ENCODE measurements at places on chromosomes 13 and 19.

GRCh38 chr13:71540098-71540497 is 326.9 kb downstream of the DACH1 start:
- DNase-seq: no peak

DNA sequence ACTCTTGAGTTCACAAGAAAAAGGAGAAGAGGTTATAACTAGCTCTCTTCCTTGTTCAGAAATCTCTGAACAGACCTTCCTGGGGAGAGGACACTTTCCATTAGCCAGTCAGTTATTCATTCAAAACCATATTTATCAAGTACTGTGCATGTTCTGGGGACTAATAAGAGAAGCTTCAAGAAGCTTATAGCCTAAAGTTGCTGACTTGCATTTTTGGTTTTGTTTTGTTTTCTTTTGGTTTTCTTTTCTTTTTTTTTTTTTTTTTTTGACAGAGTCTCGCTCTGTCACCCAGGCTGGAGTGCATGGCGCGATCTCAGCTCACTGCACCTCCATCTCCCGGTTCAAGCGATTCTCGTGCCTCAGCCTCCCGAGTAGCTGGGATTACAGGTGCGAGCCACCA is 471.4 kb downstream of the KLF12 start:
- DNase-seq: no peak

DNA sequence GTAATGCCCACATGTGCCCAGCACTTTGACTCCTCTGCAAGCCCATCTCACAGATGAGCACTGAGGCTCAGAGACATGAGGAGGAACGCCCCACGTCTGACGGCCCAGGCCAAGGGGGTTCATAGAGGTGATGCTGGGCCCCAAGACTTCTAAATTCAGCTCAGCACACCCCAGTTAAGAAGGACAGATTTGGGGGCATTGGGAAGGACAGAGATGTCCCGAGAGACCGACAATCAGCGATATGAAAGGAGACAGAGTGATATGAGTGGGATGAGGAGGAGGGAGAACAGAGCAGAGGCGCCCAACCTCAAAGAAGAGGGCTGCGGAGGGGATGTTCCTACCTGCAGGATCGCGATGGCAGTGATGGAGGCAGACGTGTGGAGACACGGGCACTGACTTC is at the start of gene CNFN:
CNFN (minus strand) TSS at position 399 of the 400 bp plus-strand sequence. CDS start 1,260 bp downstream, outside the sequence.
- DNase-seq: no peak

- DNase-seq: no peak
These were observed 390.1 kb downstream of the IRS2 start for GRCh38 chr13:109396266-109396665.

- DNase-seq: no peak
These were observed 69.5 kb downstream of the PTPRS start for GRCh38 chr19:5271145-5271544.

- DNase-seq: no peak
These were observed at the start of gene F10 for GRCh38 chr13:113122550-113123225. Gene F10, plus strand, starts transcription at chr13:113122799. Its CDS starts 57 bp downstream, at chr13:113122856.

DNA sequence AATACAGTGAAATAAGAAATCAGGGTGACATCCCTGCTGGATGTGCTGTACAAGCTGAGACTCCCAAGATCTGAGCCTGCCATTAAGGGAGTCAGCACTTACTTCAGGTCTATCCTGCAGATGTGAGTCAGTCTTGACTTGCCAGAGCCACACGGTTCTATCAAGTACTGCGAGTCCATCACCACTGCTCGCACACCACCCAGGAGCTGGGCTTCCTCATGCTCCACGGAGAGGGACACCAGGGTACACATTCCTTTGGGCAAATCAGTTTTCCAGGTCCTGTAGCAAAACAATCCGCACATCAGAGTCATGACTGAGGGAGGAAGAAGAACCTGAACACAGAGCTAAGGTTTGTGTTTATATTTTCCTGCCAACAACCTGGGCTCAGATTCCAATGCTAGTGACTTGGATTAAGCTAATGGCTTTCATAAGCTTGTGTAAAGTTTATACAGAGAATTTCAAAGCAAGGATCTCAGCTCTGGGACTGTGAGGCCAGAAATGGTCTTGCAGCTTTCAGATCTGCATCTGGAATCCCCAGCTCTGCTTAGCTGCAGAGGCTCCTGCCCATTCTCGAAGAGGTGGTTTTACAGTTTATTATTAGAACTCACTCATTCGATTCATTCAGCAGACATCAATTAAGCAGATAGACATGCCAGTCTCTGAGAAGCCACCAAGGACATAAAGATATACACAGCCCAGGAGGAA is 90.6 kb downstream of the KL start:
- no peak for DNase-seq

- DNase-seq: no peak
These were observed 3.1 kb downstream of the XRCC1 start for GRCh38 chr19:43572171-43572588.

- no peak for DNase-seq
These were observed 14.9 kb downstream of the KLC3 start for GRCh38 chr19:45355402-45355801.

DNA sequence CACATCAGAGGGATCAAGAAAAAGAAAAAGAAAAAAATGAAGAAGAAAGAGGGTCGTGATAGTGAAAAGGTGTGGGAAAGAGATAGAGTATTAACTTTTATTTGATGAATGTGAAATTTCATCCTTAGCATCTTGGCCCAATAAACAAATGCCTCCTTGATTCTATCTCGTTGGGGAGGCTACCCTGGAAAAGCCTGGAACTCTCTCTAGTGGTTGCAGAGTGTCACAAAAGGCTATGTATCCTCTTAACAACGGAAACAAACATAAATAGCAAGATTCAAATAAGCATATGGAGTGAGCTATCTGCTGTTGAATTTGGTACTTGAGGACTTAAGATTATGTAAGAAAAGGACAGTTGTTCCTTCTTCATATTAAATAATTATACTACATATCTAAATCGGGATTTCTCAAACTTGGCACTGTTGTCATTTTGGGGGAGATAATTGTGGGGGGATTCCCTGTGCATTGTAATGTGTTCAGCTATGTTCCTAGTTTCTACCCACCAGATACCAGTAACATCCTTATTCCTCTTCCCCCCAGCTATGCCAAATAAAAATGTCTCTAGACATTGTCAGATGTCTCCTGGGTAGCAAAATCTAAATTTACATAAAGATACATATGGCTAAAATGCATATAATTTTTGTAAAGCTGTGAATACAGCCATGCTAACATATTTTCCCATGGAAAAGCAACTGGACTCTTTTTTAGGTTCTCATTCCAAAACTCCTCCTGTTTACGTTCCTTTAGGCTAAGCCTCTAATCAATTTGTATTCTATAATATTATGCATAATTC is 557.2 kb downstream of the DCT start:
- DNase-seq: no peak

GRCh38 chr19:39277598-39277997 is 9.4 kb downstream of the IFNL2 start:
- DNase-seq: no peak

- DNase-seq: no peak
These were observed 101.4 kb downstream of the LACC1 start for GRCh38 chr13:43981091-43981490.

All from NCI-H226 (cell line).